ENCODE measurements at places on chromosomes 7 and 10.

GRCh38 chr7:12820777-12821176 lies 133.3 kb downstream of the ARL4A start:
- no peak for DNase-seq

- peak; percentile 20 for DNase-seq
These were observed 151.5 kb downstream of the ANK3 start for GRCh38 chr10:60237977-60238758.

DNA sequence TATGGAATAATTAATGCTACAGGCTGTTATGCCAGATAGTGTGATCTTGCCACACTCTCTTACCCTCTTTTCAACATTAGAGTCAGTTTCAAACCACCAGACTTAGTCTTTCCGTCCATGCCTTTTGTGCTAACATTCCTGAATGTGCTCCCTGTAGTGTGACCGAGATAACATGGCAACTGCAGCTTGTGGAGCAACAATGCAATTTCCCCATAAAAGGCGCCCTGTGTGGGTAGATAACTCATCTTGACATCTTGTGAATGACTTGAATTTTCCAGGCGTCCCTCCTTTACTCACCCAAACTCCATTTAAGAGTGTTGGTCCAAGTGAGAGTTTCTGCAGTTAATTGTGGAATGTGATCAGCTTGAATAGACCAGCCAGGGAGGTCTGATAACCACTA lies 99.6 kb downstream of the DNAH11 start:
- DNase-seq: no peak

GRCh38 chr7:121480566-121481335 lies 84.6 kb upstream of the FAM3C start:
- DNase-seq: no peak

GRCh38 chr10:101142533-101143344 lies 11.6 kb downstream of the TLX1 start:
- no peak for DNase-seq

DNA sequence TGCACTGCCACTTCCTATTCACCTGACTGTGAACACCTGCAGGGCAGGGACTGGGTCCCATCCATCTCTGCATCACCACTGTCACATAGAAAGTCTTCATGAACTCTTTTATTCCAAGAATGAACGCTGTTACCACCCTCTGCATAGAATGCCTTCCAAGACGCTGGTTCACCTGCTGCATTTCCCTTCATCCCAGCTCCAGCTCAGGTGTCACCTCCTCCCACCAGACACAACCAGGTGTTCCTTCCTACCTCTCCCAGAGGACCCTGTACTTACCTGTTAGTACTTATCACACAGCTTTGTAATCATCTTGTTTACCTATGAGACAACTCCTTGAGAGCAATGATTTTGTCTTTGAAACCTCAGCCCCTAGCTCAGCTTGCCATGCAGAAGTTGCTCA lies 31.1 kb downstream of the SORBS1 start:
- no peak for DNase-seq

DNA sequence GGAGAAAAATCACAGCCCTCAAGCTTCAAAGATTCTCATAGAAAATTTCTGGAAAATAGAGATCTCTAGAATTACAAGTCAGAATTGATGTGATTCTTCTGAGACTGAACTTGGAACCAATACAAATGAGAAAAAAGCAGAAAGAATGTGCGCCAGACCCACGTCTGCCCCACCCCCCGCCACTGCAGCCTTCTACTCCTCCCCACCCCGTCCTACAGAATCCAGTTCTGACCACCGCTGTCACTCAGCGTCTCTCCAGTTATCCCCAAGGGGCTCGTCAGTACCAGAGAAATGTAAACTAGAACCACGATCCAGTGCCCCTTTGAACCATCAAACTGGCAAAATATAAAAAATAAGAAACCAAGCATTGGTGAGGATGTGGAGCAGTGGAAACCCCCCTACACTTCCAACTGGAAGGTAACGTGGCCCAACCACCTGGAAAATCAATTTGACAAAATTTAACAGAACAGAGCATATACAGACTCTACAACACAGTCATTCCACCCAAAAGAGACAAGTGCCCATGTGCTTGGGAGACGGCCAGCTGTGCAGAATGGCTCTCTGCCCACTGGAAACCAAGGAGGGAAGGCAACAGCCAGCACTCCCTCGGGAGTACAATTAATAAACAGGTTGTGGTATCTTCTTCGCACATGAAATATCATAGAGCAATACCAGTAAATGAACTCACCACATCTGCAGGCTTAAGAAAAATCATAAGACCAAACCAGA lies 397.9 kb downstream of the TNS3 start:
- no peak for DNase-seq

DNA sequence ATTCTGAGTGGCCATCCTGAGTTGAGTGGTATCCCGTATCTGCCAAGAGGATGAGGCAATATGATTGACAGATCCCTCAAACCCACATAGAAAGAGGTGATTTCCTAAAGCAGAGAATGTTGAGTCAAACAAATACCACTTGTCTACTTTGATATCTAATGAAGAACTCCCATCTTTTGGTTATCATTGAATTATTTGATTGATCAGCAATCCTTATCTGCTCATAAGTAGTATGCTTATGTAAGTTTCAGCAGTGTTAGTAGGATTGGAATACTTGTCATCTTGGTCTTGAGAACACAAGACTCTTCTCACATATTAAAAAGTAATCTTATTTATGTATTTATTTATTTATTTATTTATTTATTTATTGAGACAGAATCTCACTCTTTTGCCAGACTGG lies 147.3 kb downstream of the DPY19L1 start:
- no peak for DNase-seq

- peak; percentile 30 for DNase-seq
These were observed 33.9 kb upstream of the SVIL start for GRCh38 chr10:29668628-29669027.

- no peak for DNase-seq
These were observed 109.9 kb upstream of the ABI1 start for GRCh38 chr10:26970667-26971066.

GRCh38 chr10:110268442-110268841 lies 36.3 kb downstream of the SMNDC1 start:
- no peak for DNase-seq

- no peak for DNase-seq
These were observed 144.2 kb upstream of the STEAP4 start for GRCh38 chr7:88450874-88451273.

DNA sequence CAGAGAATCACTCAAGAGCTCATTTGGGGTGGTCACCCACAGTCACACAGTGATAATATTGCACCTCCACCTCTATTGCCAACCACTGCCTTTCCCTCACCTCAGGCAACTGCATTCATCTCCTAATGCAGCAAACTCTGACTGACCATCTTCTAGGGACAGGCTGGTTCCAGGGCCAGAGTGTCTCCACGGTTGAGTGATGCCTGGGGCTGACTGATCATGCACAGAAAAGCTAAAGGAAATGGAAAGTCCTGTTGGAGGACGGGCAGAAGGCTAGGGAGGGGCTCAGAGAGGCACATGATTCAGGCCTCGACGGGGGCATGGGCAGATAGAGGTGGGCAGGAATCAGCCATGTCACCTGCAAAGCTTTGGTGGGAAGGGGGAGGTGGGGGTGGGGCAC lies 127.1 kb upstream of the TNS3 start:
- no peak for DNase-seq

DNA sequence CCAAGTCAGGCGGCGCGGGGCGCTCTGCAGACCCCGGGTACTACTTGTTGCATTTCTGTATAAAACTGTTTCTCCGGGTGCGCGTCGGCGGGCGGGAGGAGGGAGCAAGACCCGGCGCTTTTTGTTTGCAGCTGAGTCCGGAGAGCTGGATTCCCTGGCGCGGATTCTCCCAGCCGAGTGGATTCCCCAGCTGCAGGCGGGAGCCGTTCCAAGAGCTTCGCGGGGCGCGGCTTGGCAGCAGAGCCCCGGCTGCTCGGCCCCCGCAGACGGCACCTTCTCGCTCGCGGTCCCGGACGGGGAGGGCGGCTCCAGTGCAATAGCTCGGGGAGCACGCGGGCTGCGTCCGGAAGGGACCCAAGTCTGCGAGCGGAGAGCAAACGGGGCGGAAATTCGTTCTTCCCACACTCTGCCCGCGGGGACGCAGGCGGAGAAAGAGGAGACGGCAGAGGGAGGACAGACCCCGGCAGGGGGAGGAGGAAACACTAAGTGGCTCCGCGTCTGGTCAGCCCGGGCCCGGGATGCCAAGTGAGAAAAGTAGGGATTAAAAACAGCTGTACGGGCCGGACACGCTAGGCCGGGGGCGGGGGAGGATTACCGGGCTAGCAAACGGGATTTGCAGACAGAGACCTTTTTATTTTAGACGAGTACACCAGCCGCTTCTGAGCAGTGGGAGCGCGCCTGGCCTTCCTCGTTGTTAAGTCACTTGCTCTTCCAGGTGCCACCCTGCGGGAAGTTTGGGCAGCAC lies at the start of gene TRIL:
TRIL (minus strand) TSS at position 96 of the 745 bp plus-strand sequence. CDS start 284 bp downstream, outside the sequence.
- DNase-seq: no peak

DNA sequence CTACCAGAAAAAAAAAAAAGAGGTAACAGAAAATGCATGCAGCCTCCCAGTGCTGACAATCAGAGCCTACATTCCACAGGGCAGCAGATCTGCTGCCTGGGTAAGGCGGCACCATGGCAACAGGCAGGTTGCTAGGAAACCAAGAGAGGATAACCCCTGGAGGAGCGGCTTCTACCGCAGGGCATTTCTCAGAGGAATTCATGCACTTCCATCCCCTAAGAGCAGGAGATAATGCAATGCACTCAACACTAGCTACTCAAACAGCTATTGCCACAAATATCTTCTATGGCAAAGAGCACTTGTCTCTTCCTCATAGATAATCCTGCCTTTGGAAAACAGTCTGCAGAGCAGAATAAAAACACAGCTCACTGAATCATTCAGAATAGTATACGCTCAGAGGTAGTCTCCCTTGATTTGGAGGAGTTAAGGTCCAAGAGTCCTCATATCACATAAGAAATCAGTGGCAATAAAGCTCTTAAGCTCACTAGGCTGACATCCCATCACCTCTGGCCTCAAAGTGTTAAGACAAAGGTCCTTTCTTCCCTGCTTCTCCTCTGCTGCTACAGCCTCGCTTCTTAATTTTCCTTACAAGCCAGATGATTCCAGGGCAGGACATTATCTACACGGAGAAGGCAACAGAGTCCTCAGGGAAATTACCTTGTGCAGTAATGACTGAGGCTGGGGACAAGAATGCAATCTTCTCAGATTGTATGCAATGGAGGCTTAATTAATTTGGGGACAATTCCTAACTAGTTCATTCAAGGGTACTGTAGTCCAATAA lies 10.7 kb downstream of the PSAP start:
- DNase-seq: peak; percentile 45

DNA sequence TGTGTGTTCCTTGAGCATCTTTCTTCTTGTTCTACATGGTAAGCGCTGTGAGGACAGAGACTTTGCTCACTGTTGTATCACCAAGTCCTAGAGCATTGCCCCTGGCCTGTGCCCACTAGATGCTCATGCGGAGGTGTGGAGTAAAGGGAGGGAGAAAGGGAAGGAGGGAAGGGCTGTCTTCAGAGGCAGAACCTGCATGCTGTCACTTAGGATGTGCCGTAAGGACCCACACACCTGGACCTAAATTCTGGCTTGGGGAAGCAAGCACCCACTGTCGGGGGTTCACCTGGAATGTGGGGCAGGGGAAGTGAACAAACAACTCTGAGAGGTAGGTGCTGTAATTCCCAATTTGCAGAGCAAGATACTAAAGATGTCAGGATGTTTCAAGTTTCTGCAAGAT lies 129.5 kb downstream of the PTPN20 start:
- no peak for DNase-seq

- DNase-seq: no peak
These were observed 295.5 kb downstream of the AHR start for GRCh38 chr7:17593819-17594419.

GRCh38 chr7:154383045-154383444 lies 330.8 kb downstream of the DPP6 start:
- no peak for DNase-seq

DNA sequence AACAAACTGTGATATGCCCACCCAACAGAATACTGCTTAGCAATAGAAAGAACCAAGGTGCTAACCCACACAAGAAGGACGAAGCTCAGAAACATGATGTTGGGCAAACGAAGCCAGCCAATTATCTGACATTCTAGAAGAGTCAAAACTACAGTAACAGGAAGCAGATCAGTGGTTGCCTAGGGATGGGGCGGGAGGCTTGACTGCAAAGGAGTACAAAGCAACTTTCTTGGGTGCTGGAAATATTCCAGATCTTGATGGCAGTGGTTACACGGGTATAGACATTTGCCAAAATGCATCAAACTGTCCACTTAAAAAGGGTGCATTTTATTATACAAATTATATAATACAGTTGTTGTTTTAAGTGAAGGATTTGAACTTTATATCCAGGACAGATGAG lies 41.1 kb upstream of the RET start:
- no peak for DNase-seq

GRCh38 chr7:21946222-21946709 lies 567 bp upstream of the CDCA7L start:
- no peak for DNase-seq

DNA sequence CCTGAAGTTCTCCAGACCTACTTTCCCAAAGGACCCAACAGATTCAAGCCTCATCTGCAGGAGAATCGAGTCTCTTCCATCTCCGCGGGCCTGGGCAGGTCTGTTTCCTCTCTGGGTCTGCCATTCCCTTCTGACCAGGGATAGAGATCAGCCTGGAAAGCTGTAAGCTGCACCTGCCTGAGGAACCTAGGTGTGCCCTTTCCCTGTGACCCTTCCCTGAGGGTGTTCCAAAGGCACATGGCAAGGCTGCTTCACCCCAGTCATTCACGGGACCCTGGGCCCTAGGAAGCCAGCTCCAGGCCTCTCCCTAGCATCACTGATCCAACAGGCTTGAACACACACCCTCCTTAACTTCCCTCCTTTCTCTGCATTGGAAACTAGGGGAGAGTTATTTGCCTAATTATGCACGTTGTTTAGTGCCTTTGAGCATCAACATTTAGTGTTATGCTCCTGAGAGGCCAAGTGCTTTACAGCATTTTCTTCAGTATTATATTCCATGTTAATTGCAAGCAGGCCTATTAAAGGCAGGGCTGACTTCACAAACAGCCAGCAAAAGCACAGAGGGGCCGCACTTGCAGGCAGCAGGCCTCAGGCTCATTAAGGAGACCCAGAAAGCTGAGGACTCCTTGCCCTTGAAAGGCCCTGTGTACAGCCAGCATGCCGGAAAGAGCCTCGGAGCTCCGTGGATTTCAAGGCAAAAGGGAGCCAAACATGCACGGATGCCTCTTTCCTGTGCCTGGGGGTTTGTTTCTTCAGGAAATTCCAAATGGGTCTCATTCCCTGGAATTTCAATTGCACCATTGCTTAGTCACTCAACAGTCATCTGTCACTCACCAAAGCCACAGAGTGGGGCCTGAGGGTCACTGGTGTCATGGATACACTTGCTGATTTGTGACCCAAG lies 91.0 kb upstream of the FAM20C start:
- no peak for DNase-seq

GRCh38 chr10:32111585-32111984 lies 55.4 kb upstream of the KIF5B start:
- DNase-seq: no peak

- no peak for DNase-seq
These were observed 122.7 kb downstream of the CUL2 start for GRCh38 chr10:34967335-34967880.

DNA sequence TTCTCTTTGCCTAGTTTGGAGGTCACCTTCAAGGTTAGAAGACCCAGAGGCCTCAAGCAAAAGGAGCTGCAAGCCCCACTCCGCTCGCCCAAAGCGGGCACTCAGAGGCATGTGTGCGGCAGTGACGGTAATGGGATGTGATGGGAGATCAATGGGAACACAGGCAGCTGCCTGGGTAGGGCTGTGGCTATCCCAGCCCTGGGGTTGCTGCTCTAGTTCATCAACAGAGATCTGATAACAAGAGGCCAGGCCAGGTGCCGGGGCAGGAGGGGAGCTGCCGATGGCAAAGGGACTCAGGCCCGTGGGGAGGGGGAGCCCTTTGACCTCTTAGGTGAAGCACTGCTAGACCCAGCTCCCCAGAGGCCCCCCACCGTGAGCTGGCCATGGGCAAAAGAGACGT lies 52.0 kb upstream of the GNA12 start:
- no peak for DNase-seq

Measured in HS-27A (cell line).